ENCODE measurements at places on chromosomes 6 and 20. TPM values are rescaled to one million over a fixed set of nuclear protein-coding genes. Genes with fewer than 3 reads are reported as not detected.

DNA sequence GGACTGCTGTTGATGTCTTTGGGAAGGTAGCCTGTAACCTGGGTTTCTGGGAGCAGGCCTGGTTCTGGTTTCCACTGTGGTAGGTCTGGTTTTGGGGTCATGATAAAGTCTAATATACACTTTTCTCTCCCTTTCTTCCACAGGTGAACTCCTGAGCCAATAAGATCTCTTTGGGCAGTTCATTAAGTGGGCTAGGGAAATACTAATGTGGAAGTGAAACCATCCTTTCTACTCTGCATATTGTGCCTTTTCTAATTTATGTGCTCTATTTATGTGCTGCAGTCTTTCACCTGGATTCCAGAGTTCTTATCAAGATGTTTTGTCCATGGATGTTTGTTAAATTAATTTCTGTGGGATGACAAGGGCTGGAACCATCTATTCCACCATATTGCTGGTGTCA, 165.7 kb upstream of the PTPRK start:
- no peak for DNase-seq

DNA sequence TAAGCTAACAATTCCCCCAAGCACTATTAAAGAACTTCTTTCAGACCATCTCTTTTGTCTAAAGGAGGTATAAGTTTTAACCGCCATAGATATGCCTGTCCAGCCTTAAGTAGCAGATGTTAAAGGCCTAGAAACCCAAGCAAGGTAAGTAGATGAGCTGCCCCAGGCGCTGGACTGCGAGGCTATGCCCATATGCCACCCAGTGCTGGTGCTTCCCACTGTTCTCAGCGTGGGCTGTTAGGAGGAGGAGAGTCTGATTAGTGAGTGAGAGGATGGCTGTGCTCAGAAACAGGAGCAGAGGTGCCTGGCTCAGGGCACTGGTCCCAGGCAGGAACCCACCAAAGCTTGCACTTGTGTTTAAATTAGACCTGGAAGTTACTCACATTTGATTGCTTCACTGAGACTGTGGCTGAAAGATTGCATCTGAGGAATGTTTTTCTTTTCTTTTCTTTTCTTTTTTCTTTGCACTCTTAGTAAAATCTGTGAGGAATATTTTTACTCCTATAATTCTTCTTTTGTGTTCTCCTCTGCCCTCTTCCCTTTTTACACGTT, 32.2 kb downstream of the PRPH2 start:
- no peak for DNase-seq

DNA sequence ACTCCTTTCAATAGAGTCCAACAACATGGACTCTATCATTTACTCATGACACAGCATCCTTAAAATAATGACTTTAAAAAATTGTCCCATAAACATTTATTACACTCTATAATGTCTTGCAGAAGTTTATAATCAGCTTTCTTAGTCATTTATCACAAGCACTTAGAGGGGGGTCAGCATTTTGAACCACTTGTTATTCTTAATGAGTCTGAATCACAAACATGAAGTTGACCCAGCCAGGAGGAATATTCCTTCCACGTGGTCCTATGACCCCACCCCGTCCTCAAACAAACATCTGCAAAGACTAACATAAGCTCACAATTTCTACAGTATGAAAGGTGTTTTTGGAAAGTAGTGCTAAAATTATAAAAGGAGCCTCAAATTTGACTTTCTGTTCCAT, 91.1 kb downstream of the MTFR2 start:
- DNase-seq = no peak

- DNase-seq = peak; percentile 32
Measured at GRCh38 chr20:4102381-4102780, 87.0 kb upstream of the RNF24 start.

DNA sequence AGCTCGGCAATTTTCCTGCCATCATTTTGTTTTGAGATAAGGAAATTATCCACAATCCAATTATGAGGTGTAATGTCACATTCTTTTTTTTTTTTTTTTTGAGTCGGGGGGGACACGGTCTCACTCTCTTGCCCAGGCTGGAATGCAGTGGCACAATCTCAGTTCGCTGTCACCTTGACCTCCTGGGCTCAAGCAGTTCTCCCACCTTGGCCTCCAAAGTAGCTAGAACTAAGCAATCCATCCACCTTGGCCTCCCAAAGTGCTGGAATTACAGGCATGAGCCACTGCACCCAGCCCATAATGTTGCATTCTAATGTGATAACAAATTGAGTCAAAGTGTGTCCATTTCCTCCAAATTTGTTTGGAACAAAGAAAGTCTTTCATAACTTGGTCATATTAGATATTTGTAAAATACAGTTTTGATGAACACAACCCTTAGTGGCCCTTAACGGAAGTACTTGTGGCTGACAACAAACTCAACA, 144.1 kb upstream of the AFDN start:
- no peak for DNase-seq

- no peak for DNase-seq
Measured at GRCh38 chr6:106885679-106886078, 88.8 kb downstream of the CD24 start.

GRCh38 chr6:27847706-27848105, 64.5 kb downstream of the OR2B2 start:
- peak; percentile 45 for DNase-seq

DNA sequence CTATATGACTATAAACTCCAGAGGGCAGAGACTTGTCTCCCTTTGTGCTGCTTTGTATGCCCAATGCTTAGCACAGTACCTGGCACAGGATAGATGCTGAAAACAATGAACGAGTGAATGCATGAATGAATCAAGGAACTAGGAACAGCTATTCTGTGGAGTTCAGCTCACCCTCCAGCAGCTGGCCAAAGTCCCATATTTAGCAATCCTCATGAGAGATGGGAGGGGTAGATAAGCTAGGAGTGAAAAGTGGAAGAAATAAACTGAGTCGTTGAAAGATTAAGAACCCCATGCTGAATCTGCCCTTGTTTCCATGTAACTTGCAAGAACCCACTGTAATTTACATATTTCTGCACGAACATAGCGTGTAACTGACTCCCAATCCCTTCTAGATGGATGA, 106.5 kb downstream of the MAFB start:
- no peak for DNase-seq

DNA sequence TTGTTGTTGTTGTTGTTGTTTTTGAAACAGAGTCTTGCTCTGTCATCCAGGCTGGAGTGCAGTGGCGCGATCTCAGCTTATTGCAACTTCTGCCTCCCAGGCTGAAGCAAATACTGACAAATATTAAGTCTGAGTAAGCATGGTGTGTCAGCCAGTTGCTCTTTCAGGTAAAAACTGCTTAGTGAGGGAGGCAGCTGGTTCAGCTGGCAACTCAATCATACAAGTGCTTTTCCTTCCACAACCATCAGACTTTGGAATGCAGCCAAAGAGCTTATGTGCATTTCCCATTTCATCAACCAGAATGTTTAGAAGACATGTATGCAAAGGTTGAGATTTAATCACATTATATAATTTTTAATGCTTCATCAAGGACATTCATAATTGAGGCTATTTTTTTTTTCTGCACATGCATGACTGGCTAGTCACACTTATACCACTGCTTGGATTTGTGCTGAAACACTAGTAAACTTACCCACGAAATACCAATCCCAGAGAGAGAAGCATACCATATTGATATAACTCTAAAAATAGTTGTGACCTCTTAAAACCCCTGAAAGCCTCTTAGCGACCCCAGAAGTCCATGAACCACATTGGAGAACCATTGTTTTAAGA, 56.0 kb downstream of the CLIC5 start:
- peak; percentile 71 for DNase-seq

- no peak for DNase-seq
Measured at GRCh38 chr6:134201716-134202115, 116.2 kb downstream of the SGK1 start.

- no peak for DNase-seq
Measured at GRCh38 chr20:1121429-1121828, 3.0 kb downstream of the PSMF1 start.

DNA sequence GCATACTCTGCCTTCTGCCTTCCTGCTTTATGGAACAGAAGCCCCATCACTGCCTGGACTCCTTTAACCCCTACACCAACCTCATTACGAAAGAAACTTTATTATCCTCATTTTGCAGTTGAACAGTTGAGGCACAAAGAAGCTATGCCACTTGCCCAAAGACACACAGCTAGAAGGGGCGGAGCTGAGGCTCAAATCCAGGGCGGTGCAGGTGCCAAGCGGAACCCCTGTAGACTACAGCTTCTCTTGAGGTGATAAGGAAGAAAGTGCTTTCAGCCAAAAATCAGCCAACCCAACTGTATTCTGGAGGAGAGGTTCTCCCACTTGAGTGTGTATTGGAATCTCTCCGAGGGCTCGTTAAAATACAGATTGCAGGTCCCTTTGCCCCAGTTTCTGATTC, 90.5 kb downstream of the PRND start:
- no peak for DNase-seq

- no peak for DNase-seq
Measured at GRCh38 chr6:121884091-121884490, 448.6 kb downstream of the GJA1 start.

Gene KCNQ2
- total RNA-seq = not detected

Gene LPIN3
- 24.1 TPM for total RNA-seq

Gene OLIG3
- not detected for total RNA-seq

Gene TRDN
- not detected for total RNA-seq

Gene MTCH1
- 253 TPM for total RNA-seq
